ENCODE measurements at places on chromosomes 4 and X.

GRCh38 chrX:23694606-23695005, 27.3 kb downstream of the PRDX4 start:
- no peak for DNase-seq

- DNase-seq: no peak
These were observed 1015.6 kb downstream of the PCDH19 start for GRCh38 chrX:99394456-99394855.

DNA sequence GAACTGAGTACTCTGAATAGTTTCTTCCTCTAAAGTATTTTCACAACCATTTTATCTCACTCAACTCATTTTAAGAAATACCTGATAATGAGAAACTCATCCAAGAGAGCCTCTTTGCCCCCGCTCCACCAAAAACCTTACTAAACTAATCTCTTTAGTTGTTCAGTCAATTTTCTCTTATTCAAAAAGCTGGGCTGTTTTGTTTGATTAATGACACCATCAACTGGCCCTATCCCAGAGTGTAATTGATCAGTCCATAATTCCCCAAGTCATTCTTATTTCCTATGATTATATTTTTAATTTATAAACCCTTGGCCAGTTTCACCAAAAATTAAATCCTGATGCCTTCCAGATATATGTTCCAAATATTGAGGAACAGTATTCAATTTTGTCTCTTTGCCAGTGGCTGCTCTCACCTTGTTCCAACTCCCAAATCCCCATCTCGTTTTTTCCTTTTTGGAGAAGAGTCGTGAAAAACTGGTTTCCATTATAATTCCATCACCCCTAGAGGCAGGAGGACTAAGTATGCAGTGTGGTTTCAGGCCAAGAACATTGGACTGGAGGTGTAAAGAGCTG, 10.4 kb downstream of the LIMCH1 start:
- no peak for DNase-seq

DNA sequence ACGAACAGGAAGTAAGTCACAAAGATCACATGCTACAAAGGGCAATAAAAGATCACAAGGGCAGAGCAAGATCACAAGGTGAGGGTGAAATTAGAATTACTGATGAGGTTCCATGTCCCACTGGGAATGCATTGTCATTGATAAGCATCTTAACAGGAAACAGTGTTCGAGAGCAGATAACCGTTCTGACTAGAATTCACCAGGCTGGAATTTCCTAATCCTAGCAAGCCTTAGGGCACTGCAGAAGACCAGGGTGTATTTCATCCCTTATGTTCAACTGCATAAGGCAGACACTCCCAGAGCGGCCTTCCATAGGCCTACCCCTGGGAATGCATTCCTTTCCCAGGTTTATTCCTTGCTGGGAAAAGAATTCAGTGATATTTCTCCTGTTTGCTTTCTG, 980.6 kb upstream of the LCORL start:
- DNase-seq: no peak

DNA sequence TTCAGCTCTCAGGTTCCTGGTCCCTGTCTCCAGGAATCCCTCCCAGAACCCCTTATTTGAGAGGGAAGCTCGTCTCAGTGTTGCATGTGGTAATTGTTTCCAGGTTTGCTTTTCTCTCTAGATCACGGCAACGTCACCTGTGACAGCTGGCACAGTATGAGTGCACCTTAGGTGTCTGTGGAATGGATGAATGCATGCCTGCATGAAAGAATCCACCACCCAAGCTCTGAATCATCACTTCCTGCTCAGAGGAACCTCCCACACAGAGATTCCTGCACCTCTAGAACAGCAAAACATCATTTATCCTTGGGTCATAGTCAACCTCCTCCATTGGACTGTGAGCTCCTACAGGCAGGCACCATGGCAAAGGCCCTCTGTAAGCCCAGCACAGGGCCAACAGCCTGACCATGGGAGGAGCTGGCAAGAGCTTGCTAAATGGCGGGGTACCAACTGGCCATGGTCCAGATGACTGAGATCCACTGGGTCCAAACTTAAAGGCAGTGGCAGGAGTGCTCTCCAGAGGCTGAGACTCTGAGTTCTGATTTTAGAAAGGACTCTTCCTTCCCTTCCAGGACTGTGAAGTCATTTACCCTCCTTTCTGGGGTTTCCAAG, 116.2 kb downstream of the SLC2A9 start:
- no peak for DNase-seq

GRCh38 chrX:28998609-28999135, 411.4 kb downstream of the IL1RAPL1 start:
- no peak for DNase-seq

DNA sequence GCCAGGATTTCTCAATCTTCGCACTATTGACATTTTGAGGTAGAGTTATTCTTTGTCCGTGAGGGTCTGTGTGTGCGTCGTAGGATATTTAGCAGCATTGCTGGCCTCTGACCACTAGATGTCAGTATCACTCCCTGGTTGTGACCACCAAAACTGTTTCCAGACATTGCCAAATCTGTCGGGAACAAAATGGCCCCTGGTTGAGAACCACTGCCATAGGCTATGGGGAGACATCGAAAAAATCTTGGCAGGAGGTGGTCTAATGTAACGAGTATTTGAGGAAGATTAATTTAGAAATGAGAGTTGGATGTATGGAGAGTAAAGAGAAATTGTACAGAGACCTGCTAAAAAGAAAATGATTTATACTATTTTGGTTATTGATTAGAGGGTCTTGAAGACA, 108.4 kb downstream of the DOCK11 start:
- DNase-seq: peak; percentile 49

- no peak for DNase-seq
These were observed 571.5 kb upstream of the AMOT start for GRCh38 chrX:113412106-113412505.

- peak; percentile 61 for DNase-seq
These were observed 752 bp downstream of the FRAS1 start for GRCh38 chr4:78057600-78058550.

DNA sequence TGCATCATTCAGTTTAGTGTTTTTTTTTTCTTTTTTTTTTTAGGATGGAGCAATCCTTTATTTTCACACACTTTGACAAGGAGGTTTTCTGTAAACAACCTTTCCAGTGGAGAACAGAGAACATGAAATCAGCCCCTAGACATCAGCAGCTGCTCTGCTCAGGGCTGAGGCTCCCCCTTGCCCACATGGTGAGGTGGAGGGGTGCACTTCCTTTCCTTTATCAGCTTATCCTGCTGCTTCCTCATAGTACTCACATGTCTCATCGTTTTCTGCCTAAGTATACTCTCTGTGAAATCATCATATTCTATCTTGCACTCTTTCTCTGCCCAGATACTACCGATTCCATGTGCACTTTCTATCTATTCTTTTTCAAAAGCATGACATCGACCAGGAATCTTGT, 47.6 kb upstream of the PRSS12 start:
- DNase-seq: no peak

GRCh38 chr4:42953321-42953720, 60.8 kb downstream of the GRXCR1 start:
- no peak for DNase-seq

GRCh38 chr4:71294301-71294700, 44.5 kb upstream of the SLC4A4 start:
- DNase-seq: no peak

GRCh38 chr4:182938205-182938645, 21.0 kb upstream of the DCTD start:
- DNase-seq: no peak

DNA sequence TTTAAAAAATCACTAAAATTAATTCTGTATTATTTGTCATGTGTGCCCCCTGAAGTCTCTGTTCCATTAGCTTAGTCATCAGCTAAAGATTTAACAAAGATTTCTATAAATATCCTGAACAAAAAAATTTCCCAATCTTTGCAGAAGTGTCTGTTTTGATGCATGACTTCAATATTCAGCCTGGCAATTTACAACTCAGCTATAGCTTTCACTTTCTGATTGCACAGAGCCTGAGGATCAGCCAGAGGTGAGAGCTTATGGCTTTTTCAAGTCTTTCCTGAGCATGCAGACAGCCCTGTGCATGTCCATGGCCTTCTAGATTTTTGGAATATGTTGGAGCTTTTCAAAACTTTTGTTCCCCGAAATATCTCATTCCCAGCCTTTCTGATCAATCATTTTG, 420.1 kb downstream of the ZNF674 start:
- DNase-seq: no peak

GRCh38 chr4:20017777-20018115, 234.0 kb upstream of the SLIT2 start:
- no peak for DNase-seq

- no peak for DNase-seq
These were observed 356.7 kb upstream of the RPS6KA3 start for GRCh38 chrX:20623448-20623847.

GRCh38 chr4:108502356-108502755, 118.0 kb upstream of the RPL34 start:
- no peak for DNase-seq

DNA sequence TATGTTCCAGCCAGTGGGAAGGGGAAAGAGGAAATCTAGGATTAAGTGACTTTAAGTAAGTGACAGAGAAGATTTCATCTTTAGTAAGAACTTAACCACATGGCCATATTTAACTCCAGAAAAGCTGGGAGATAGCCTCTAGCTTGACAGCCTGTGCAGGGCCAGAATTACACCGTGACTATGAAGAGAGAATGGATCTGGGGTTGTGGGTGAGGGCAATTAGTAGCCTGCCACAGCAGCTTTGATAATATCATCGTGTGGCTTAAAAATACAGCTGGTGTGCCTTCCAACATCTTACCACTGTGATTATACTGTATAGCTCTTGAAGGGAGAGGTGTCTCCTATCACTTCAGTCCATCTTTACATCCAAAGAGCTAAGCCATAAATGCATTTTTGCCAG, 57.6 kb upstream of the TBC1D9 start:
- DNase-seq: no peak

DNA sequence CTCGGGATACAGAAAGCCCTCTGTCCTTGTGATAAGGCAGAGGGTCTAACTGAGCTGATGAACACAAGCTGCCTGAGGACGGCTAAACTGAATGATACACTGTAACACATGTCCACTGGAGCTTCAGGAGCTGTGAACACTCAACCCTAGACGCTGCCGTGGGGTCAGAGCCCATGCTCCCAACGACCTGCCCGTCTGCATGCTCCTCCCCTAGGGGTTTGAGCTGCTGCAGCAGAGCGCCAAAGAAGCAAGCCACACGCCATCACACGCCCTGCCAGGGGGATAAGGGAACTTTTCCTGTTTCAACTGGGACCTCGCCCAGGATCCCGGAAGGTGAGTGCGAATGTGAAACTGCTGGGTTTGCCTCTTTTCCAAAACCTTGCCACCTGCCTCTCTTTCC, 361.8 kb downstream of the FAT4 start:
- no peak for DNase-seq

DNA sequence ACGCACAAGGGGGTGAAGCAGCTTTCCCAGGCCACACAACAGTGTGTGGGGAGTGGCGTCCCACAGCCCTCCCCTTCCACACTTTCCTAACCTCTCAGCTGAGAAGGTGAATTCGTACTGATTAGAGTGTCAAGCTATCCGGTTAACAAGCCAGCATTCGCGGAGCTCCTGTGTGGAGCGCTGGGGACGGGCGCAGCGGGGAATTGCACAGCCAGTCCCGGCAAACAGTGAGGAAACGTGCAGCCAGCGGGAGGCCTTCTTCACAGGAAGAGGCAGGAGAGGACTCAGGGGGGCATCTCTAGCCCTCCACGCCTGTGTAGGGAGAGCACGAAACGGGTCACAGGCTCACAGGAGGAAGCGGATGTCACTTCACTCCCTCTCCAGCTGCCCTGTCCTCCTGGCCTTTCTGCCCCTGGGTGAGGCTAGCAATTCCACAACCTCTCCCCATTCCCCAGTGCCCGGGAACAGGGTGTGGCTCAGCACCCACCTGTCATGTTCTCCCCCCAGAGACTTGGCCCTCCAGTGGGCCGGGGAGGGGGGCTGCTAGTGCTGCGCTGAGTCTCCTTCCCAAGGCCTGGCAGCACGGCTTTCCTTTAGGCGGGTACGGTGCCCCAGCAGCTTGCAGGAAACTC, 117.3 kb downstream of the CPZ start:
- DNase-seq: peak; percentile 46

GRCh38 chr4:181517491-181517890, 725.7 kb upstream of the TENM3 start:
- no peak for DNase-seq

- DNase-seq: no peak
These were observed 85.3 kb upstream of the MAML3 start for GRCh38 chr4:140239311-140239710.

- DNase-seq: no peak
These were observed 1.5 kb downstream of the ETFDH start for GRCh38 chr4:158673633-158674032.

DNA sequence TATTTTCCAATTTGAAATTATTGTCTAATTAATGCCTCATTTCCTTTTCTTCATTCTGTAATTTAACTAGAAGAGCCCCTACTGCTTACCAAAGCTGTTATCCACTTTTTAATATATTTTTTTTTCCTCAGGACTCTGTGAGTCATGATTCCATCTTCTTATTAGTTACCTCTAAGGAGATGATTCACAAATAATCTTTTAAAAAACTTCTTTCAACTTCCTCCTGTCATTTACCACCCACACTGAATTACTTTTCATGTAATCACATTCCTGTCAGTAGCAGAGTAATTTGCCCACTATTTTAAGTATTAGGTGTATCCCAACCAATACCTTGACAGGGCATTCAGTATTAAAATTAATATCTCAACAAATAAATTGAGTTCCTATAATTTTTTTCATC, 470.9 kb upstream of the ADGRL3 start:
- no peak for DNase-seq

DNA sequence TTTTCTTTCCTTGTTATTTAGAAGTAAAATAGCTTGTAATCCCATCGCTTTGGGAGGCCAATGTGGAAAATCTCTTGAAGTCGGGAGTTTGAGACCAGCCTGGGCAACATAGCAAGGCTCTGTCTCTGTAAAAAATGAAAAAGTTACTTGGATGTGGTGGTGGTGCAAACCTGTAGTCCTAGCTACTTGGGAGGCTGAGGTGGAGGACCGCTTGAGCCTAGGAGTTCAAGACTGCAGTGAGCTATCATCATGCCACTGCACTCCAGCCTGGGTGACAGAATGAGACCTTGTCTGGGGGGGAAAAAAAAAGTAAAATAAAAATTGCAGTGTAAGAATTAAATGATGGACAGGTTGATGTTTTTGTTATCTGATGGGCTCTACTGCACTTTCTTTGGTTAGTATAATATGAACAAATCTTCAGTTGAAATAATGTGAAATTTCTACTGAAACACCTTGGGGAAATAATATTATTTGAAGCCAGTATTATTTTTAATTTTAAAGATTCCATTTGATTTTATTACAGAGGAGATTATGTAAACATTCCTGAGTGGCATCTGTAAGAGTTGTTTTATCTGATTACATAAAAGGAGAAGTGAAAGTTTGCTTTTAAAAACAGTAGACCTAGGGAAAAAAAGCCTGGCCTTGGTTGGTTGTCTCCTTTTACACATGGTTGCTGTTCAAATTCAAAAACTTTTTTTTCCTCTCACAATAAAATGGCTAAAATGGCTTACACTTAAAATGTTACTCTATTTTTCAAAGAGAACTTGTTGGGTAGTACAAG, 10.5 kb upstream of the NDUFC1 start:
- no peak for DNase-seq

All from H1 (cell line).